ENCODE measurements at places on chromosomes 3 and 15.

DNA sequence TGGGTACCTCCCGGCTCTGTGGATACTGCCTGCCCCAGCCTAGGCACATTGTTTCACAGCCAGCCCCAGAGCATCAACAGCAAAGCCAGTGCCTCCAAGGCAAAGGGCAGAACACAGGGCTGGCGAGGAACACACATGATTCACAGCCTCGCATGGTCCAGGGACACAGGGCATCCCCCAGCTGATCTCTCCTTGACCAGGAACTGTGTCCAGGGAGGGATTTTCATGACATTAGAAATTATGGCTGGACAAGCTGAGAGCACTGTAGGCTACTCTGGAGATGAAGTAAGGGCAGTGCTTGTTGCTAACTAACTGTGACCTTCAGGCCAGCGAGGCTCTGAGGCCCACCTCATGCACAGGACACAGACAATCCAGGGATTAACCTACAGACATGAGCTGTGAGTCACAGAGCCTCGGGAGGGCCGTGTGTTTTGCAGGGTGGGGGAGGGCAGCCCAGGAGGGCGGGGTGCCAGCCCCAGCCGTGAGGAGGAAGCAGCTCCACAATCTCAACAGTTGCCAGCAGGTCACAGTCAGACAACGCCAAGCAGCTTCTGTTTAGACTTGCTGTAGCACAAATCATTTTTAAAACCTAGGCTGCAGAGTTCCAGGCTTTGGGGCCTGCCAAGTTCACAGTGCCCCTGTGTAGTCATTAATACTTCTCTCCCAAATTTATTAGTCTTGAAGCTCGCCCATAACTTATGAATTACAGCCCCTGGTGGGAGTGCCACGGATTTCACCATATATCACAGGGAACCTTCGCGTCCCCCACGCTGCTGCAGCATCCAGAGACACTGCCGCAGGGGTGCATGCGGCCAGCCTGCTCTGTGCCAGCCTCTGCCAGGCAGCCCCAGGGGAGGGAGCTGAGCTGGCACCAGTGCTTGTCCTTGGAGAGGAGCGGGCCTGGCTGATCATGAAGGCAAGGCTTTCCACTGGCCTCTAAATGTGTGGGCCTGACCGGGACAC is 114.7 kb downstream of the ETFA start:
- H3K27ac ChIP-seq = no peak overlapping the region
- H3K4me3 ChIP-seq = no peak overlapping the region
- DNase-seq = no peak
- peaks cover 9% of the 10 kb centered on the region for H3K36me3 ChIP-seq
- H3K4me1 ChIP-seq = peaks cover 5% of the 10 kb centered on the region

- H3K27ac ChIP-seq = peak overlapping the region; percentile 98
- peak; percentile 13 for DNase-seq
- H3K4me1 ChIP-seq = peaks cover 70% of the 10 kb centered on the region
Observed at GRCh38 chr3:11288786-11289637, 16.8 kb downstream of the ATG7 start.

DNA sequence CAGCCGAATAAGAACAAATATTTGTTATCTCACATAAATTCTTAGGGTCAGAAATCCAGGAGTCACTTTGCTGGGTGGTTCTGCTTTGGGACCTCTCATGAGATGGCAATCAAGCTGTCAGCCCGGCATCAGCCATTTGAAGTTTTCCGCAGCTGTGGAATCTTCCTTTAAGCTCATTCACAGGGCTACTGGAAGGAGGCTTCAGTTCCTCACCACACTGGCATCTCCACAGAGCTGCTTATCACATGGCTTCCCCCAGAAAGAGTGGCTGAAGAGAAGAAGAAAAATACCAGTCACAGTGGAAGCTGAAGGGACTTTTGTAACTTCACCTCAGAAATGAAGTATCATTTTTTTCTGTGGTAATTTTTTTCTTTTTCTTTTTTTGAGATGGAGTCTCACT is 267.7 kb downstream of the CHL1 start:
- no peaks in the 10 kb centered on the region for H3K36me3 ChIP-seq
- DNase-seq = no peak
- H3K4me3 ChIP-seq = no peak overlapping the region
- no peak overlapping the region for H3K27ac ChIP-seq

DNA sequence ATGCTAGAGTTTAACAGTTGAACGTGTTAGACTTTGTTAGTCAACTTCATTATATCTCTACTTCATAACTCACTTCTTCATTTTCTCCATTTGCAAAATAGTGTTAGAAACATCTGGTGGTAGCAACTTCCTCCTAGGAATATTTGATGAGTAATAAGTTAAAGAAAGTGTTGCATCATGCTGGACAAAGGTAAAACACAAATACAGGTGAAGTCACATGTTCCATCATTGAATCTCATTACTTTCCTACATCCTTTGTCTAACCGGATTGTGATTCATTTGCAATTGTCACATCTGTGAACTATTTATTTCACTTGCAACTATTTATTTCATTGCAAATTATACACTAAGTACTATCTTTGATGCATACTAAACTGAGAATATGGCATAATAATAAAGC is 186.5 kb downstream of the TUSC7 start:
- H3K27me3 ChIP-seq = no peaks in the 10 kb centered on the region
- no peaks in the 10 kb centered on the region for H3K4me1 ChIP-seq
- H3K27ac ChIP-seq = no peak overlapping the region
- no peak for DNase-seq

DNA sequence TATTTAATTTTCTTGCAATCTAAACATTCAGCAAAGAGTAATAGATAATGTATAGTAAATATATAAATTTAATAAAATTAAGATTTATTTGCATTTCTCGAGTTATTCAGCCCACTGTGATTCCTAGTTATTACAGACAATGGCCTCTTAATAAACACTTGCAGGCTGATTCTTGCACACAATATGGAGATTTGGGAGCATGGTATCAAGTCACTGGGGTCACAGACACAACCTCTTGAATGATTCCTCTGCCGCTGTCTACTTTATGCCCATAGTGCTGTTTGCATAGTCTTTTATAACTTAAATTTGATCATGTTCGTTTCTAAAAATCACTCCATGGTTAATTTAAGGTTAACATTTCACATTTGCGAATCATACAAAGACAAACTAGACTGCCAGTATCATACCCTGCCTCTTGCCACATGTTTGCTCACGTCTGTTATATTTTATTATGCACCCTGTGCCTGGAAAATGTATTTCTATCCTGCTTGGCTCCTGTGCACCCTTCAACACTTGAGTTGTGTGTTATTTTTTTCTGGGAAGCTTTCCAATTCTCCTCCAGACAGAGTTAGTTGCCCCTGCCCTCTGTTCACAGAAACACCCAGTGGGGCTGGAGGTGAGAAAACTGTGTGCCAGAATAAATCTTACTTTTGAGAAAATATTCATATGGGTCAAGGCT is 206.3 kb upstream of the ROBO1 start:
- no peaks in the 10 kb centered on the region for H3K4me1 ChIP-seq
- H3K27me3 ChIP-seq = no peaks in the 10 kb centered on the region
- no peak overlapping the region for H3K27ac ChIP-seq
- H3K4me3 ChIP-seq = no peak overlapping the region
- H3K36me3 ChIP-seq = no peaks in the 10 kb centered on the region
- no peak for DNase-seq

DNA sequence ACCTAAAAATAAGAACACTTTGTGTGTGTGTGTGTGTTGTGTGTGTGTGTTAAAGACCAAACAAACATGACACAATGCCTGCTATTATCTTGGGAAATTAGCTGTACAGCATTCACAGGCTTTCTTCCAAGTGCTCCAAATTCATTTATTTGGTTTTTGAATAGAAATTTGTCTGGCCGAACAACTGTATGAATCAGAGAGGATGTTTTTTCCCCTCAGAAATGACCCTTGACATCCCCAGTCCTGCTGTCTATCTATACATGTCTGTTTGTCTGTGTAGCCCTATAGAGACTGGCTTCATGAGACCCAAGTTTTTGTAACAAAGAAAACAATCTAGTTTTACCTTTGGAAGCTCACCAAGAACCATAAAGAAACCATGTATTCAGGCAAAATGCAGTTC is 549.8 kb downstream of the NSUN3 start:
- no peaks in the 10 kb centered on the region for H3K36me3 ChIP-seq
- no peaks in the 10 kb centered on the region for H3K4me1 ChIP-seq
- H3K4me3 ChIP-seq = no peak overlapping the region
- no peaks in the 10 kb centered on the region for H3K27me3 ChIP-seq
- no peak overlapping the region for H3K27ac ChIP-seq

DNA sequence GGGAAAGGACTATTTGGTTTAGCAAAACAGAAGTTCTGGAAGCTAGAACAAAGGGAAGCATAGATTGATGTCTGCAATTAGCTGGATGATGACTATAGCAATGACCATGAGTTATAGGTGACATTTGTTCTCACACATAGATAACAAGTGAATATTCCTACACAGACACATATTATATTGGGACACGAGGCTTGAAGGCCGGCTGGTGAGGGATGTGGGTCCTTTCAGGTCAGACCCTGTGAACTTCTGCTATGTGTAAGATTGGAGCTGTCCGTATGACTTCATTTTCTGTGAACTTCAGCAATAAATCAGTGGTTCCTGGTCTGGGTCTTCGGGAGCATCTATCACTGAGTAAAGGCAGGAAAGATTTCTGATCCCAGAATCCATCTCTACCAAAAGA is 253.6 kb upstream of the CFAP20DC start:
- H3K27me3 ChIP-seq = no peaks in the 10 kb centered on the region
- no peaks in the 10 kb centered on the region for H3K36me3 ChIP-seq
- H3K4me3 ChIP-seq = no peak overlapping the region
- H3K4me1 ChIP-seq = no peaks in the 10 kb centered on the region
- no peak for DNase-seq
- no peak overlapping the region for H3K27ac ChIP-seq

- H3K4me3 ChIP-seq = peak overlapping the region; percentile 98
- H3K27ac ChIP-seq = peak overlapping the region; percentile 100
- DNase-seq = no peak
- peaks cover 60% of the 10 kb centered on the region for H3K4me1 ChIP-seq
- no peaks in the 10 kb centered on the region for H3K27me3 ChIP-seq
Observed at GRCh38 chr15:55319537-55320237, 665 bp downstream of the PIGB start.
